ENCODE measurements at places on chromosomes 11 and 22.

DNA sequence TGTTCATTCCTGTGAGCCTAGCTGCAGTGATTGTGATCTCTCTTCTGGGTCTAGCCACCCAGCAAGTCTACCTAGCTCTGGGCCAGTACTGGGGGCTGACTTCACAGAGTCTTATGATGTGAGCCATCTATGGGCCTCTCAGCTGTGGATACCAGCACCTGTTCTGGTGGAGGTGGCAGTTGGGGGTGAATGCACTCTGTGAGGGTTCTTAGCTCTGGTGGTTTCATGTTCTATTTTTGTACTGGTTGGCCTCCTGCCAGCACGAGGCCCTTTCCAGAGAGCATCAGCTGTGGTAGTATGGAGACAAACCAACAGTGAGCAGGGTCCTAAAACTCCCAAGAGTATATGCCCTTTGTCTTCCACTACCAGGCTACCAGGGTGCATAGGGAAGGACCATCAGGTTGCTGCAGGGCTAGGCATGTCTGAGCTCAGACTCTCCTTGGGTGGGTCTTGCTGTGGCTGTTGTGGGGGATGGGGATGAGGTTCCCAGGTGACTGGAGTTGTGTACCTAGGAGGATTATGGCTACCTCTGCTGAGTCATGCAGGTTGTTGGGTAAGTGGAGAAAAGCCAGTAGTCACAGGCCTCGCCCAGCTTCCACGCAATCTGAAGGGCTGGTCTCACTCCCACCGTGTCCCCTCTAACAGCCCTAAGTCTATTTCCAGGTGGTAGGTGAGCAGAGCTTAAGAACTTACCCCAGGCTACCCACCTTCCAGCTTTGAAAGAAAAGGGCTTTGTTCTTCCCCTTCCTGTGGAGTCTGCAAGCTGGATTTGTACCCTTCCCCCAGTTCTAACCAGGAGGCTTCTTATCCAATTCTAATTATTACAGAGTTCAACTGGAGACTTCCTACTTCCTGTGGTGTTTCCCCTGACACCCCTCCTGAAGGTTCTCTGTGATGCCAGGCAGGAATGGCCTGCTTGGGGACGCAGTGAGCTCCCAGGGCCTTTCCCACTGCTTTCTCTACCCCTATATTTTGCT is 250.7 kb downstream of the LUZP2 start:
- DNase-seq, result no peak

GRCh38 chr11:34074391-34074790 is 22.9 kb downstream of the CAPRIN1 start:
- DNase-seq, result no peak

DNA sequence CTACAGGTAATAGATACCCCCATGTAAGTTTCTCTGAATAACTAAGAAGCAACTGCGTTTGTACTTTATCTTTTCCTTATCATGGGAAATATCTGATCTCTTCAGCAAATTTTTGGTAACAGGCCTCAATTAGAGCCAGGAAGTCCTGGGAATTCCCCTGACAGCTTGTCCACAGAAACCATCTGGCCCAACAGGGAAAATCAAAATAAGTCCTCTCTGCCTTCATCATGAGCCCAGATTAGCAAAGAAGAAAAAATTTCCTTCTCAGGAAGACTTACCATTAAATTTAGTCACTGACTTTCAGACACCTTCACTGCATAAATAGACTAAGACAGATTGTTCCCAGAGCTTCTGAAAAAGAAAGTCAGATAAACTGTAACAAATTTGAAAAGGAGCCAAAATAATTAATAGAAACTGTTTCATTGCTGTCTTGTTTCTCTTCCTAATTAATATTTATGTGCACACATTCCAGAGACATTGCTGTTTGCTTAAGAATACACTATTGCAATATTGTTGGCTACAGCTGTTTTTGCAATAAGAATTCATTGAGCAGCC is 278.1 kb upstream of the FAT3 start:
- peak; percentile 6 for DNase-seq

DNA sequence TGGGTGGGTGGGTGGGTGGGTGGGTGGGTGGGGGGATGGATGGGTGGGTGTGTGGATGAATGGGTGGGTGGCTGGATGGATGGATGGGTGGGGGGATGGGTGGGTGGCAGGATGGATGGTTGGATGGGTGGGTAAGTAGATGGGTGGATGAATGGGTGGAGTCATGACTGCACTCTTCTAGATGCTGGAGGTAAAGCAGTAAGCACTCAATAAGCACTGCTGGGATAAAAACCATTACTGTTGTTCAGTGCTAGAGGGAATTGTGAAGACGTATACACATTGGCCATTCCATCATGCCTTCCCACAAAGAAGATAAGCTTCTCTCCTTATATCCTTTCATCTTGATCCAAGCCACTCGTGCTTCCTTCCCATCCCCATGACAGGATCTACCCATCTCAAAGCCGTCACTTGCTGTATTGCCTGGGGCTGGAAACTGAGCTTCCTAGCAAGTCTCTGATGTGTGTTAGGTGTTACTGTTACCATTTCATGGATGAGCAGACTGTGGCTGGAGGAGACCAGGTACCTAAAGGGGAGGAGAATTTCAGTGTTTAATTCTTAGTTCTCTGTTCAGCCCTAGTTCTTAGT is 74.8 kb downstream of the MICAL2 start:
- DNase-seq, result no peak

DNA sequence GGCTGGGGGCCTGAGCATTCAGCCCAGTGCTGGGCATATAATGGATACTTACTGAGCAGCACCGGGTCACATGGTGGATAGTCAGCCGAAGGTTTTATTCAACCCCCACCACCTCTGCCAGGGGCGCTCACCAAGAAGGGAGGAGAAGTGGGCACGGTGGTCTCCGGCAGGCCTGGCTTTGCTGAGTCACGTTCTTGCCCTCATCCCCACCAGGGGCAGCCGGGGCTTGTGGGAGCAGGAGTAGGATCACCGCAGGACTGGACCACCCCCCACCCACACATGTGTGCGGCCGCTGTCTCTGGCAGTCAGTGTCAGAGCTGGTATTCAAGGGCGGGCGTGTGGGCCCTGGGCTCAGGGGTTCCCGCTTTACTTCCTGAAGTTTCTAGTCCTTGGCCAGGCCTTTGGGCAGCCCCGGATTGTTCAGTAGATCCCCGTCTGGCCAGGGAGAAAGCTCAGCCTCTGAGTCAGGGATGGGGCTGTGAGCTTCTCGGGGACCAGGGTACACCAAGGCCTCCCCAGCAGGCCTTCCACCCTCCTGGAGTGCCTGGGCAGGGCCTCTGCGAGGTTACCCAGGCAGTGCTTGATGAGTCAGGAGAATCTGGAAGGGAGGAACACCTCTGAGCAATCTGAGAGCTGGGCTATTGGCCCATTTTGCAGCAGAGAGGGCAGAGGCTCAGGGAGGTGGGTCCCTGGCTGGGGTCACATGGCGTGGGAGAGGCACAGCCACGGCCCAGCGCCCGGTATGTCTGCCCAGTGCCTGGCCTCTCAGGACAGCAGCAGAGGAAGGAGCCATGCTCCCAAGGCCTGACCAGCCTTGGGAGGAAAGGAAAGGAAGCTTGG is 60.6 kb downstream of the RTL6 start:
- peak; percentile 4 for DNase-seq

DNA sequence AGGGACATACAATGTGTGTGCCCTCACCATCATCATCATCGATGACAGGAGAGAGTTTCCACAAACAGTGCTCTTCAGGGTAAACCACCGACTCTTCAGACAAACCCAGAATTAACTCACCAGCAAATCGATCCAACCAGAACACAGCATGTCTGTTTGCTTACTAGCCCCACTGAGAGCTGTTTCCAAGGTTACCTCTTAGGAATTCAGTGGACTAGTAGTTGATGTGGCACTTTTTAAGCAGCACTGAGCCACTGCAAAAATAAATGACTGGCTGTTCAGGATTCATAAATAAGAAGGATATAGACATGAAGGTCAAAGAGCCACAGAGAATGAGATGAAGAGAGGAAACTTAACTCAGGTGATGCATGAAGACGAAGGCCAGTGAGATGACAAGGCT is 83.1 kb downstream of the PARVA start:
- peak; percentile 57 for DNase-seq

DNA sequence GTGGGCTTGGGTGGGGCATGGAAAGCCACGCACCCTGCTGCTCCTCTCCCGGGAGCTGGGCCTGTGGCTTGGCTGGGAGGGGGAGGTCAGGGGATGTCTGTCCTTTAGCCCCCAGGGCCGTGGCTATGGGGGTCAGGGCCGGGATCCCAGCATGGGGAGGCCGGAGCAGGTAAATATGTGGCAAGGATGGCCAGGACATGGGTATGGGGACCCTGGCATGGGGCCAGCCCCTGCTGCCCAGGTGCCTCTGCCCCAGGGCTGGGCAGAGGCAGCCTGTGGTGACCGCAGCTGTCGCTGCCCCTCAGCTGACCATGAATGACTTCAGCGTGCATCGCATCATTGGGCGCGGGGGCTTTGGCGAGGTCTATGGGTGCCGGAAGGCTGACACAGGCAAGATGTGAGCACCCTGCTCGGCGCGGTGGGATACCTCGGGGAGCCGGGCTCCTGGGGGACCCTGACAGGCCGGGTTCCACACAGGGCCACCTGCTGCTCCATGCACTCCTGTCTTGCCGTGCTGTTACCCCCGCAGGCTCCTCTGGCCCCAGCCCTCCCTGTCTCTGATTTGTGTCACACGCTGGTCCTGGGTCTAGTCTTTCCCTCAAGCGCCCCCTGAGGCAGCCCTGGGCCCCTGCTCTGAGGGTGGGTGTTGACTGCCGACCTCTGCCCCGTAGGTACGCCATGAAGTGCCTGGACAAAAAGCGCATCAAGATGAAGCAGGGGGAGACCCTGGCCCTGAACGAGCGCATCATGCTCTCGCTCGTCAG is 8.1 kb upstream of the ANKRD13D start:
- no peak for DNase-seq

DNA sequence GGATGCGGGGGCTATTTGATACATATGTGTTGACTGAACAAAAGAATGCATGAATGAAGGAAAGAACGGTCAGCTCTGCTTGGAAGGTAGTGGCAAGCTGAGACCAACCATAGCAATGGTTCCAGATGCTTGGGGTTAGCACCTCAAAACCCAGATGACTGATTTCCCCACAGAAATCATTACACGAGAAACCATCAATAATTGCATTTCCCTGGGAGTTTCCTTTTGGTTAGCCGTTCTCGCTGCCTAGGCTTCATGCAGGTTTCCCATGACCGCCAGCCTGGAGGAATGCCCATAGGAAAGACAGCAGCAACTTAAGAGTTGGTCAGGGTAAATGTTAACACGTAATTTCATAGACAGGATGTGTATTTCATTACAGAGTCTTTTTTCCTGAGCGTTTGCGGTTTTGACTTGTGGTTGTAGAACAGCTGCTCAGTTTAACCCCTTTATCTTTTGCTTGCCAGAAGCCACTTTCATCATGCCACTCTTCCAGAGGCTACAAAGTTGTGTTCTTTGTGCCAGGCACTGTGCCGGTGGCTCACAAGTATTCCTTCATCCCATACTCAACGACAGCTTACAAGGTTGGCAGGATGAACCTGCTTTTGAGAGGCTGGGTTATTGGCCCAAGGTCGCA is 2.8 kb downstream of the IL17RA start:
- DNase-seq, result peak; percentile 74

DNA sequence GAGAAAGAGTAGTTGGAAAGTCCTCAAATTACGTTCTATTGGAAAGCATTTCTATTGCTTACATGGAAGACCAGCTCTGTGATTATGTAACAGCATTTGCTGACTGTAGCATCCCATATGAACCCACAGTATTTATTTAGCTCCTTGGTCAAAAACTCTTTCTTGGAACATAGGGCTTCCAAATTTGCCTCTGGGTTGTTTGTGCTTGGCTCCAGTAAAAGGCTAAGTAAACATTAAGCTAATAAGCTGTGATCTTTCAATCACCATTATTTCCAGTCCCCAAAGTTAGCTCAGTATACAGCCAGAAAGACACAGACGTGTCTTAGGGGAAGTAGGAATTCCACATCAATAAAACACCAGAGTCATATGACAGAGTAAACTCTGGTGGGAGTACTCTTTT is 668.8 kb downstream of the DLG2 start:
- DNase-seq, result no peak

- DNase-seq, result peak; percentile 7
These were observed 1135.5 kb downstream of the JRKL start for GRCh38 chr11:97525273-97525672.

GRCh38 chr11:3130269-3131071 is 34.6 kb downstream of the OSBPL5 start:
- DNase-seq, result no peak

GRCh38 chr11:13045734-13046133 is 36.6 kb downstream of the RASSF10 start:
- no peak for DNase-seq

GRCh38 chr22:40626851-40627250 is 9.7 kb downstream of the MRTFA start:
- peak; percentile 68 for DNase-seq

- DNase-seq, result peak; percentile 13
These were observed 1243.0 kb upstream of the RAG2 start for GRCh38 chr11:37841016-37841415.

DNA sequence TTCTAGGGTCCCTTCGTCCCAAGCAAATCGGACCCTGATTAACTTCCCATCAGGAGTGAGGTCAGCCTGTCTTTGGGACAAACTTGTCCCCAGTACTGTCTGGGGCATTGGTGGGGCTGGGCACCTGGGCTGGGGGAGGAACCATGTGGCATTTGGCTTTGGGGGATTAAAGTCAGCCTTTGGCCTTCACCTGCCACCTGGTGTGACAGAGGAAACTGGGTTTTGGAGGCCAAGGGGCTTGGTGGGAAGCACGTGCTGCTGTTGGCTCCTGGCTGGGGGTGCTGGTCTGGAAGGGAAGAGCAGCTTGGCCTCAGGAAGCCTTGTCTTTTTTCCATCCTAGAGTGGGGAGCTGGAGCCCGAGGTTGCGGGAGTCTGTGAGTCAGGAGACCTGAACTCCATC is 78.4 kb upstream of the NECTIN1 start:
- no peak for DNase-seq

GRCh38 chr11:122691549-122692150 is 36.1 kb downstream of the UBASH3B start:
- no peak for DNase-seq

- no peak for DNase-seq
These were observed 5.9 kb downstream of the RANGAP1 start for GRCh38 chr22:41280065-41280464.

DNA sequence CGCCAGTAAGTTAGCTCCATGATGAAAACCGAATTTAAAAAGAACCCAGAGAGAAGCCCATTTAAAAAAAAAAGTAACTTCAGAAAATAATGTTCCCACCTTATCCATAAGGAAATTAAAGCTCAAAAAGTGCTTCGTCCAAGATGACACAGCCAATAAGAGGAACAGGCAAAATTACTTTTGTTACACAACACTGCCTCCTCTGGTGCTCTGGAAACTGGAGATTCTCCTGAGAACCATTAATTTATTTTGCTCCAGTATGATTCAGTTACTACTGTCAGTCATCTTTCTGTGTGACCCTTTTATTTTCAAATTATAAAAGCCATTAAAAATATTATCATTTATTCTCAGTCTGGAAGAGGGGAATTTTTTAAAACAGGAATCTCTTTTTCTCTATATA is 2.0 kb downstream of the IFT27 start:
- DNase-seq, result peak; percentile 47
